Activated CD8-positive, alpha-beta memory T cell treated with anti-CD3 and anti-CD28 coated beads for 36 hours (primary cell): ENCODE measurements at places on chromosomes 4 and X. TPM values are rescaled to one million over a fixed set of nuclear protein-coding genes. Genes with fewer than 3 reads are reported as not detected.

Gene ZNF182
- 6.7 TPM for total RNA-seq

Gene TMSB15A
- total RNA-seq, result 0.38 TPM

Gene PCDH11X
- not detected for total RNA-seq

Gene ADH1C
- not detected for total RNA-seq

Gene SHROOM3
- not detected for total RNA-seq

Gene STPG2
- total RNA-seq, result not detected

Gene RGN
- total RNA-seq, result not detected

Gene GAGE2A
- total RNA-seq, result not detected

Gene ABCG2
- 0.76 TPM for total RNA-seq

Gene CT45A6
- not detected for total RNA-seq

Gene SPATA18
- 0.19 TPM for total RNA-seq

Gene SAP30
- 35.2 TPM for total RNA-seq

Gene F11
- total RNA-seq, result not detected

Gene PRRG1
- total RNA-seq, result not detected

Gene ZCCHC18
- 5.1 TPM for total RNA-seq

Gene ENOX2
- 14.7 TPM for total RNA-seq

Gene F9
- total RNA-seq, result not detected

Gene OPRPN
- total RNA-seq, result not detected

Gene RAB40A
- total RNA-seq, result 0.10 TPM
